K562 (cell line): ENCODE measurements at places on chromosomes 16 and 17.

DNA sequence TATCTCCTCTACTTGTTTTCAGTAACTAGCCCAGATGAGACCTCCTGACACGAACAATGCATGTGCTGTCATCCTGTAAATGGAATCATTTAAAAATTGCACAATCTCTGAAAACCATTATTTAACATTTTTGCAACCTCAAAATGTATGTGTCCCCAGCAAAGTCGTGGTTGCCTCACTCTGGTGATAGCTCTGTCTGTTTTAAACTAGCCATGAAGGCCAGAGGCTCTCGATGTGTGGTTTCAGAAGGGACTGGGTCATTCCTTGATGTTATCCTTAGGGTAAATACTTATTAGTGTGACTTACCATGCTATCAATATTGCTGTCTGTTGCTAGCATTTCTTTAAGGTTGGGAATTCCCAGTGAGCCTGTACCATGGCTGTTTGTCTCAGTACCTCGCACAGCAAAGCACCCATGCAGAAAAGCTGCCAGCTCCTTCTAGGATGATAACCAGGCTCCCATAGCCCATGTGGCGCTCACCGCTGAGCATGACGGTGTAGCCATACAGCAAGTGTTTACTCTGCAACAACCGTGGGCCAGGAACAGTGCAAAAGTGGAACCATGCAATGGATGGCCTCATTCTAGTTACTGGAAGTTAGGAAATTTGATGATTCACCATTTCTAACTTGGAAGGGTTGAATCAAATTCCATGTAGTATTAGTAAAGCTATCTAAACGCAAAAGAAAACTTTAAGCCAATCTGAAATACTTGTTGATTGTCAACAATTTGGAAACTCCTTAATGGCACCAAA, 2.9 kb upstream of the PGS1 start:
- no peak for DNase-seq

DNA sequence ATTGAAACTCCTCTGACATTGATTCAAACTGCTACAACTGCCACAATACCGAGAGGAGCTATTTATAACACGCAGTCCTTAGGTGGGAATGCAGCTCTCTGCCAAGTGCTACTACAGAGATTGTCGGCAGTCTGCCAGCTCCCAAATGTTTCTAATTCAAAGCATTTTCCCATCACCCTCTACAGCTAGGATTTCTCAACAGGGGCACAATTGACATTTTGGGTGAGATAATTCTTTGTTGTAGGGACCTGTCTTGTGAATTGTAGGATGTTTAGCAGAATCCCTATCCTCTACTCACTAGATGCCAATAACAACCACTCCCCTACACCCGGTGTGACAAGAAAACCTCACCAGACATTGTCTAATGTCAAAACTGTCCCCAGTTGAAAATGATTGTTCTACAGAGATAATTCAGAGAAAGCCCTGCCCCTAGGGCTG, 7.8 kb upstream of the N4BP1 start:
- DNase-seq, result no peak

- no peak for DNase-seq
Observed at GRCh38 chr17:55314784-55315491, 50.2 kb downstream of the HLF start.

GRCh38 chr17:38889745-38890409, 20.0 kb downstream of the LASP1 start:
- no peak for DNase-seq

- no peak for DNase-seq
Observed at GRCh38 chr16:12145918-12146317, 169.4 kb downstream of the SNX29 start.

GRCh38 chr16:66960270-66960669, 796 bp upstream of the CES3 start:
- DNase-seq, result no peak

DNA sequence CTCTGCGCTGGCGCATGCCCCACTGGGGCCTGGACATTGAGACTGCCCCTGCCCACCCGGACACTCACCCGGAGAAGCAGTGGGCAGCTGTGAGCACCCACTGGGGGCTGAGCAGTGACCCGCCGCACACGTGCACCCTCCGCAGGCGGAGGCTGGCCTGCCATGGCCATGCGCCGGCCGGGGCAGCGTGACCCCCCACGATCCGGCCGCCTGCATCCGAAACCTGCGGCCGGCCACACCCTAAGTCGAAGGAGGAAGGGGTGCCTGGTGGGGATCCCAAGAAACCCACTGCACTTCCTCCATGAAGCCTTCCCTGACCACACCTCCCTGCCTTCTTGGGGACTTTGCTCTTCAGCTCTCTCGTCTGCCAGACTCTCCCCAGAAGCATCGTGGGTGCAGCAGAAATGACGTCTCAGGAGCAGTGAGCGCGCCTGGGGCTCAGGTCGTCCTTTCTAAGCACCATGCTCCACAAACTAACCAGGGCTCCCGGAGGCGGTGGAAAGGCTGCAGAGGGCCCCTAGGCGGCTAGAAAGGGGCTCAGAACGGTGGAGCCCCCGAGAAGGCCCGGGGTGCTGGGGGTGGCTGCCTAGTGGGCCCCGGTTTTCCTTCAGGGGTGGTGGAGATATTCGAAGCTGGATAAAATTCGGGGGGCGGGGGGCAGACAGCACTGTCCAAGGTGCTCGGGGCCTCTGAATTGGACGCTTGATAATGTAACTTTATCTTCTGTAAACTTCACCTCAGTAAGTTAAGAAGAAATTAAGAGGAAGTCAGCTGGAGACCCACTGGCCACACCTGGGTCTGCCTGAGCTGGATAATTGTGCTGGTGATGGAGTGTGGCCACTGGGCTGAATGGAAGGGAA, 1.5 kb downstream of the TPSG1 start:
- no peak for DNase-seq

DNA sequence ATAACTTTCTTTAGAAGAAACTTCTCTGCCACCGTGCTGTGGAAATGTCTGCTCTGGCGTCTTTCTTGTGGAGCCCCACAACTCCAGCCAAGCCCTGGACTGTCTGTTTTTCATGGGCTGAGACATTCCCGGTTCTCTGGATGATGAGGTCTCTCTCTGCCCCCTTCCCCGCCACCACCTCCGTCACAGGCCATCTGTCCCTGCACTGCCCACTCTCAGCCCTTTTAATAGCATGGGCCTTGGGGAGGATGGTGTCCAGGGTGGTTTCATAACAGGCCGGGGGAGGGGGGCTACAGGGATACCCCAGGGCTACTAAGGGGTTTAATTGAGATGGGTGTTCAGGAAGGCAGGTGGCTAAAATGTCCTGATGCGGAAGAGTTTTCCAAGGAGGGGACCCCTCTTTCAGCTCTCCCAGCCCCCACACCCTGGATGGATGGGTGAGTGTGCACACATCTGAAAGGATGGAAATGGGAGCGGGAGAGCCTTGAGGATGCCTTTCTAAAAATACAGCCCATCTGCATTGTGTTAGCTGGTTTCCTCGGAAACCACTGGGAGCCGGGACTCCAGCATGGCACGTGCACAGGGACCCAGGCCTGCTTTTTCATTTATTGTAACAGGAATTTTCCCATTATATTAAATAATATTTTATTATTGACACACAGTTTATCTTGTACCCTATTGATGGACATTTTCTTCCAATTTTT, 14.6 kb upstream of the NDRG4 start:
- DNase-seq, result no peak

DNA sequence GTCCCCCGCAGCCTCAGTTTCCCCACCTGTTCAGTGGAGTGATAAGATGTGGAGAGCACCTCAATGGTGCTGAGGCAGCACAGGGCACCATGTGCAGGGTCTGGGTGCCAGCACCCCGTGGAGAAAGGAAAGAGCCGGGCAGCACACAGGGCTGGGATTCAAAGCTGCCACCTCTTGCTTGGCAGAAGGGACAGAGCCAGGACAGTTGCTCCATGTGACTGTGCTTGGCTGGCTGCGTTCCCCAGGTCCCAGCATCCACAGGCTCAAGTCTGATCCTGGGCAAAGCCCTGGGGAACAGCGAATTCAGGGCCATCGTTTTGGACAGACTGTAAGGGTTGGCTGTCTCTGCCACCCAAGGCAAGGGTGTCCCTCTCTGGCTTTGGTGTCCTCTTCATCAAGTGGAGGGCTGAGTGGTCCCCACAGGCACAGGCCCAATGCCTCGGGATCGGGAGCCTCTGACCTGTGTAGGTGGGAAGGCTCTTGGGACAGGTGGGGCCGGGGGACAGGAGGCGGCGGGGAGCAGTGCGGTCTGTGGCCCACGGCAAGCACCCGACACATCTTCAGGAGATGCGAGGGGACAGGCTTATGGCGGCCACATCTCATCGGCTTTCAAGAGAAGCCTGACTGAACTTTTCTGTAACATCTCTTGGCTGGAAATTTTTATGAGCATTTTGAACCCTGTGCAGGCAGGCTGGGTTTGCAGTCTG, 8.5 kb downstream of the ZNF469 start:
- DNase-seq, result no peak

GRCh38 chr16:55991843-55992242, 116.7 kb upstream of the CES5A start:
- no peak for DNase-seq

DNA sequence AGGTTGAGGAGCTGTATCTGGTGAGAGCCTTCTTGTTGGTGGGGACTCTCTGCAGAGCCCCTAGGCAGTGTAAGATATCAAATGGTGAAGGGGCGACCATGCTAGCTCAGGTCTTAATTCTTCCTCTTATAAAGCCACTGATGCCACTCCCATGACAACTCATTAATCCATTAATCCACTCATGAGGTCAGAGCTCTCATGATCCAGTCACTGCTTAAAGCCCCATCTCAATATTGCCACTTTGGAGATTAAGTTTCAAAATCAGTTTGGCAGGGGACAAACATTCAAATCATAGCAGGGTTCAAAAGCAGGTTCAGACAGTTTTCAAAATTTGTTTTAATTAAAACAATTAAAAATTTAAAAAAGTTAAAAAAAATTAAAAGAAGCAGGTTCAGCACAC, 13.1 kb upstream of the SPECC1 start:
- no peak for DNase-seq

- DNase-seq, result peak; percentile 67
Observed at GRCh38 chr17:74089869-74090464, 113.5 kb upstream of the RPL38 start.

GRCh38 chr17:50458701-50459676, 9.7 kb downstream of the CHAD start:
- DNase-seq, result no peak
